Naive thymus-derived CD8-positive, alpha-beta T cell (primary cell): ENCODE measurements at places on chromosomes 4 and X. TPM values are rescaled to one million over a fixed set of nuclear protein-coding genes. Genes with fewer than 3 reads are reported as not detected.

DNA sequence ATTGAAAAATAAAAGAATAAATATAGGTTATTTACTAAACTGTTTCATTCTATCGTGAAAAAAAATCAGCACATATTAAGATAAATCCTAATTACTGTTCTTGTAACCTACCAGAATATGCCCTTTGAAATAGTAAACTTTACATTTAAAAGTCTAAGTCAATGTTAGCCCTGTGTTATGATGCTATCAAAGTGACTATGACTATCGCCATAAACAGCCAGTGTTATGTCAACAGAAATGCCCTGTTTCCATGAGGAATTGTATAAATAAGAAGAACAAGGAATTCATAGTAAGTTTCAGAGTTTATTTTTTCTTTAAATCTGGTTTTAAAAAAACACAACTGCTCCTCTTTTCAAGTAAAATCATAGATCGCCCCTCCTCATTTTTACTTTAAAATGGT lies 11.4 kb downstream of the NR3C2 start:
- DNase-seq = no peak

DNA sequence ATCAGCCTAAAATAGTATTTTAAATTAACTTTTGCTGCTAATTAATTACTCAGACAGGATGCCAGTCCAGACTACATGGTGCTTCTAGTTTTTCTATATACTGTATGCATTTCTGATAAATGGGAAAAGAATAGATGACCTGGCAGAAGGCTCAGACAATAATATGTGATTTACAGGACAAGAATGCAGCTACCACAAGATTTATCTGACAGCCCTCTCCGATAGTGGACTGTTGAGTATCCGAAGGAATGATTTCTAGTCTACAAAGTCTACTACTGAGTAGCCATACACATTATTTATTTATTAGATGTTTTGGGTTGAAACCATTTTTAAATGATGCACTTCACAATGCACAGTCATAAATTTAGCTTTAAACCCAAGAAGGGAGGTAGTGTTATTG lies 212.8 kb downstream of the MAB21L2 start:
- no peak for DNase-seq

- DNase-seq = no peak
These were observed 21.6 kb upstream of the PDCL2 start for GRCh38 chr4:55613621-55614020.

DNA sequence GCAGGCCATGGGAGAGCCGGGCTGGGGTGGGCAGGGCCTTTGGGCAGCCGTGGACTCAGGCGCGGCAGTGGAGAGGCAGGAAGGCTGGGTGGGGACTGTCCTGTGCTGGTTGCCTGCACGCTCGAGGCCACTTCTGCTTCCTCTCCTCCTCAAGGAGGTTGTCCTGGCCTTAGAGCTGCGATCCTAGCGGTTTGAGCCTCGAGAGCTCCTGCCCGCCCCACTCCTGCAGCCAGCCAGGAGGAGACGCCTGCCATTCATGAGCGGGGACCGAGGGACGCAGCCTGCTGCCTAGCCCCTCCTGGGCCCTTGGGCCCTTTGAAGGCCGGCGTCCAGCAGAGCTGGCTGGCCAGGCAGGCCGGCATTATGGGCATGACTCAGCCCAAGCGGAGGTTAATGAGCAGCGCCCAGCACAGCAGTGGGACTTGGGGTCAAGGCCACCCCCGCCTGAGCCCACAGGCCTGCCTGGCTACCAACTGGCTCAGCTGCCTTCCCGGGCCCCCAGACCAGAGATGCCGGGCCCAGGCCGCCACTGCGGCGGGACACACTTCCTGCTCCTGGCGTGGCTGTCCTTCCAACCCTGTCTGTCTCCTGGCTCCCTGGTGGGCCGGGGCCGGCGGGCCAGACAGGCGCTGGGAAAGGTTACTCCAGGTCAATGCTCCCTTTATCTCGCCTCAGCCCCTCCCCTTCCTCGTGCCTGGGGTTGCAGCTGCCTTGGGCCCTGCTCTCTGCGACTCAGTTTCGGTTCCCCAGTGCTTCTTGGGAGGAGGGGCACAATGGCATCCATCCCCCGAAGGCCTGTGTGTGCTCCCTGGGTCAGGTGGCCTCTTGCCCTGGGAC lies 1.8 kb downstream of the ABCD1 start:
- no peak for DNase-seq

DNA sequence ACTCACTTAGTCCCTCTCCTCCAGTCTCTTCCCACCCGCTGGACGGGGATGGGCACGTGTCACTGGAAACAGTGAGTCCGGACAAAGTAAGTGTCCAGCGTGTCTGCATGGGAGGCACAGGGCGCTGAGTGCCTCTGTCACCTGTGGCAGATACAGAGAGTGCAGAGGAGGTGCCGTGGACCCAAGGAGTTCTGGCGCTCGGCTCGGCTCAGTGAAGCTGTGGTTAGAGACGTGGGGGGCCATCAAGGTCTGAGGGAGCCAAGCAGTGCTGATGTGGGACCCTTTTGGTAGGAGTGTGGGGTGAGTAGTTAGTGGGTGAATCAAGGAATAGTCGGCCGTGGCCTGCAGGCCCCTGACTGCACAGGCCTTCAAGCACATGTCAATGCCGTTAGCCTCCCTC lies 40.1 kb upstream of the MSANTD1 start:
- no peak for DNase-seq

DNA sequence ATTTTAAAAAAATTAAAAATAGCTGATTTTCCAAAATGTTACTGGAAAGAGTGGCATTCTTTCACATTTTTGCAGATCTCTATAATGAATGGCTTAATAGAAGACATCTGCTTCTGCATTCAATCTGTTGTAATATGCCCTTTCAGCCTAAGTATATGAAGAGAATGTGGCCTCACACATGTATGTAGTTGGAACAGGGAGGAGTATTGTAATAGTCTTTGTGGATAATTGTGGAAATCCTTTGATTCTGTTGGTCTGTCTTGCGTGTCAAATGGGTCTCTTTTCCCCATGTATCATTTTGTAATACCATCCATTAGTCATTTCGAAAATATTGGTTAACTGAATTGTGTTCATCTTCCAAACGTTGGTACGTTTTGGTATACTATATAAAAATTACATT lies 11.6 kb downstream of the TXLNG start:
- no peak for DNase-seq

DNA sequence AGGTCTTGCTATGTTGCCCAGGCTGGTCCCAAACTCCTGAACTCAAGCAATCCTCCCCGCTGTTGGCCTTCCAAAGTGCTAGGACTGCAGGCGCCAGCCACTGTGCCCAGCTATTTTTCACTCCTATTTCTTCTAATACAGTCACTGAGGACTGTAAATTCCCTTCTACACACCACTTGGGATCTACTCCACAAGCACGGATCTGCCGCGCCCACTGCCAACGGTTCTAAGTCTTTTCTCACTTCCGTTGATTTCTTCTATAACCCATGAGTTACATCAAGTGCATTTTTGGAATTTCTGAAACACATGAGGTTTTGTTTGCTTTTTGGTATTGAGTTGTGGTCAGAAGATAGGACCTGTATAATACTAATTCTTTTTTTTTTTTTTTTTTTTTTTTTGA lies 48.6 kb downstream of the FAM53A start:
- no peak for DNase-seq

GRCh38 chr4:6424425-6424824 lies 48.0 kb downstream of the PPP2R2C start:
- DNase-seq = no peak

- no peak for DNase-seq
These were observed 46.6 kb downstream of the CLOCK start for GRCh38 chr4:55500072-55500471.

Gene PITX2
- polyA plus RNA-seq = not detected

Gene MAGEA11
- not detected for polyA plus RNA-seq

Gene DOCK11
- 24.1 TPM for polyA plus RNA-seq
